ENCODE measurements at places on chromosomes 3 and 15.

DNA sequence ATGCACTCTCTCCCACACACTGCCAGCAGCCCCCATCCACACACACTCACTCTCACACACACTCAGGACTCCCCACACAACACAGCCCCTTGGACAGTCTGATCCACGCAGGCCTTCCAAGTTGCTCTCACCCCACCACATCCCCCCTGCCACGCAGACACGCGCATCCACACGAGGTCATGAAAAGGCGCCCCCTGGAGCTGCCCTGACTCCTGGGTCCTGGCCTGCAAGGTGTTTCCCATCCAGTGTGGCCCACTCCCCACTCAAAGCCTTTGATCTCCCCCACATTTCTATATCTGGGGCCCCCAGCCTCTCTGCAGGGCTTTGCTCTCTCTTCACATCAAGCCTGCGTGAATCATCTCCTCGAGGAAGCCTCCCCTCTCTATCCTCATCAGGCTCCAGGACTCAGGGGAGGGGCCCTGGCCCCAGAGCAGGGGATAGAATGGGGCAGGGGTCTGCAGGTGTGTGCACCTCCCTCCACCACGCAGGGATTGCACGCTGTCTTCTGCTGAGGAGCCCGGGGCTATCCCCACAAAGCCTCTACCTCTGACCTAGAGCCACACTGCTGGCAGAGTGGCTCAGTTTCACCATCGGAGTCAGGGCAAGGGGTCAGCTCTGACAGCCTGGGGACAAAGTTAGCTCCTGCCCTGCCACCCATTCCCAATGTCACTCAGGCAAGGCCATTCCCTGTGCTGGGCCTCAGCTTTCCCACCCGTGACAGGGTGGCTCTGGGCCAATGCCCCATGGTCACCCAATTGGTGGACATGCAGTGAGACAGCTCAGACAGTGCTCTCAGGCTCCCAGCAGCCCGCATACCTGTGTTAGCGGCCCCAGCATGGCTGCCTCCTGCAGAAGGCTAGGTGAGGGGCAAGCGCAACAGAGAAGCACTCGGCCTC is 6.4 kb downstream of the MYL3 start:
- DNase-seq, result no peak

DNA sequence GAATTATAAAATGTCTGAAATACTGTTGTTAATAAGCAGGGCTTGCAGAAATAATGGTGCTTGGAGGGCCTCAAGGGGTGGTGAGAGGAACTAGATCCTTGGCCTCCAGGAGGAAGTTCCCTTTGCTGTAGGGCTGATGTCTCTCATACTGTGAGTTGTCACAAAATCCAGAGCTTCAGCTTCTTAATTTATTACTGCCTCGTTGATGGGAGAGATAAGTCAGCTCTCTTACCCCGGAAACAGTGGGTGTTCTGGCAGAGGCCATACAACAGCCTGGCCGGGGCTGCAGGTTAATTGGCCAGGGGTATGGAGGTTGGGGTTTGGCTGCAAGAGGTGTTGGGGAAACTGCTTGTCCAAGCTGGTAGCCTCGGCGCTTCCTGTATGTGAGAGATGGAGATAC is 15.5 kb downstream of the MAPKAPK3 start:
- DNase-seq, result no peak

- no peak for DNase-seq
Measured at GRCh38 chr15:79008659-79009058, 63.8 kb upstream of the CTSH start.

- DNase-seq, result no peak
Measured at GRCh38 chr15:67307156-67307555, 52.6 kb downstream of the IQCH start.

DNA sequence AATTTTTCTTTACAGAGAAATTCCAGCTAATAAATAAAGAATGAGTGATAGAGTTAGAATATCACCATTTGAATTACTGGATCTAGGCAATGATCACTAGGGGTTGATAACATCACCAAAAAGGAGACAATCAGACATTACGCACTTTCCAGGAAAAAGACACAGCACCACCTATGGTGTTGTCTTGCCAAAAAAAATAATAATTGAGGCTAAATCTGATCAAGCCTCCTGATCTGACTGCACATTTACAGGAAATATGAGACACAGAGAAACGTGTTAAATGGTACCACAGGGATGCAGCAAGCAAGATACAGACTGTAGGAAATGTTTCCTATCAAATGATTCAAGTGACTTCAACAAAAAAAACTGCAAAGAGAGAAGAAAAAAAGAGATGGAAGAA is 92.8 kb downstream of the EOMES start:
- DNase-seq, result no peak
